Left ventricle myocardium inferior (tissue), 1 donor: ENCODE measurements at places on chromosomes 1 and 21.
A peak's percentile ranks its signal among the peaks of the same experiment; 100 is the strongest.

DNA sequence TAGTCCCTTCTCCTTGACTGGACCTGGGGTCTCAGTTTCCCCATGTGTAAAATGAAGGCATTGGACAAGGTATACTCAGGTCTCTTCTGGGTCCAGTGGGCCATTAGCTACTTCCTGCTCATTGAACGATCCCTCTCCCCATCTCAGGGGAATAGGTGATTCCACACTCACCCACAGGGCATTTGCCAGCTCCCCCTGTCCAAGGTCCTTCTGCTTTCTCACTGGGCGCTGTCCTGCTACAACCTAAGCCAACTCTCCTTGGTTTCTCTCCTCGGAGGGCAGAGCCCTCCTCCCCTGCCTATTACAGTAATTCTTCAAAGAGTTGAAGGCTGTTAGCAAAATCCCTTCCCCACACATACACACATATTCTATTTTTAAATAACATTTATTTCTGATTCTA, 16.6 kb downstream of the DISP3 start:
- DNase-seq, result no peak

DNA sequence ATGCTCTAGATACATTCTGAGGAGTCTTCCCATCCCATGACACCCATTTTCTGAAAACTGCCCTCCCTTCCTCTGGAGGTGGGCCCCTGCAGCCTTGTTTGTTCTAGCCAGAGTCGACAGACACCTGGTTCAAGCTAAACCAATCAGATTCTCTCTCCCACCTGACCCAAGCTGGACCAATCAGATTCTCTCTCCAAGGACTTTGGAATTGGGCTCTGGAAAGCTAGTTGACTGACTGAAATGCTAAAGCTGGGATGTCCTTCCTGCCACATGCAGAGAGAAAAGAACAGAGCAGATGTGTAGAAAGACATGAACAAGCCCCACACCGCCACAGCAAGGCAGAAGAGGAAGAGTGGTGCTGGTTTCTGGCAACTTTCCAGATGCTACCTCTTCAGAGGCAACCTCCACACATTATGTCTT, 24.6 kb downstream of the ASAP3 start:
- DNase-seq, result no peak

DNA sequence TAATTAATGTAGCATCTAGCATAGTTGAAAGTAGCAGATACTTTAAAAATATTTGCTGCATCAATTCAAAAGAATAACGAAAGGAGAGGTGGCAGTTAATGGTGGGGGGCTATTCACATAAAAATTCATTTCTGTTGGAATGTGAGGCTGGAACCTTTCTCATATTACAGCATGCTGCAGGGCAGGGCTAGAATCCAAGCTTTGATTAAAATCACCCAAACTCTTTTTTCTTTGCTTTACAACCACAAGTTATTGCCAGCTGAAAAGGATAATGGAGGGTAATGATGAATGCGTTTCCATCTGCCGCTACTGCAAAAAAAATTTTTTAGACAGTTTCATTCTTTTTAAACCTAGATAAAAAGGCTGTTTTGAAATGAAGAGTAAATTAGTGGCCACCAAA, 9.8 kb downstream of the DISP1 start:
- DNase-seq, result no peak

- DNase-seq, result no peak
Measured at GRCh38 chr1:10340930-10341590, 57.8 kb upstream of the PGD start.

DNA sequence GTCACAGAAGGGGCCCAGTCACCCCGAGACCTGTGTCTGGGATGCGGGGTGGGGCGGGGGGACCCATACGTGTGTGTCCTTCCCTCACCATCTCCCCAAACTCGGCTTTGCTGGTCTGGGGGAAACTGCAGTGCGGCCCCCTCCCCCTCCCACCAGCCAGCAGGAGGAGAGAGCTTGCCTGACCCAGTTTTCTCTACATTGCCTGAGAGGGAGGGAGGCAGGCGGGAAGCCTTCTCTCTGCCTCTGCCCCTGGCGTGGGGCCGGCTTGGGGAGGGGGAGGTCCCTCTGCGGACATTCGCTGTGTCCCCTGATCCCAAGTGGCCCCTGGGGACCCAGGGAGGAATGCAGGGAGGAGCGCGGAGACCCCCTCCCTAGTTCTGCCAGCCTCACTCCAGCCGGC, 3.9 kb downstream of the EPHA8 start:
- DNase-seq, result no peak

GRCh38 chr1:92399076-92399475, 87.6 kb downstream of the GFI1 start:
- DNase-seq, result no peak

GRCh38 chr1:199551967-199552565, 475.4 kb upstream of the NR5A2 start:
- DNase-seq, result no peak

- DNase-seq, result no peak
Measured at GRCh38 chr1:24656046-24656445, 12.9 kb downstream of the SRRM1 start.

- DNase-seq, result peak; percentile 80
Measured at GRCh38 chr21:17612565-17613241, at the start of gene BTG3. Gene BTG3, minus strand, starts transcription at chr21:17612901. Its CDS starts 3,757 bp downstream, at chr21:17609144.

DNA sequence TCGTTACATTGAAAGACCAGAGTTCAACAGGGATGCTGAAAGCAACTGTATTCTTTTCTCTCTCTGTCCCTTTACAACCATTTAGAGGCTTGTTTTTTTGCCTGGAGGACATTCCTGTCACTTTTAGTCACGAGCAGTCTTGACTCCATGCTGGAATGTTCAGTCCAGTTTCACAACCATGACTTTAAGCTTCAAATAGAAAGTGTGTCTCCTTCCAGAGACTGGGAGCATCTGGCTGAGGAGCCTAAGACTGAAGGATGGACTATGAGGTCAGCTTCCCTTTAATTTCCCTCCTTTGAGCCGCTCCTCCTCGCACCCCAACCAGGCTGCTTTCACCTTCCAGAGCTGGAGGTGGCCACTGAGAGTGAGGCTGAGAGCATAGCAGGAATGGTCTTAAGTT, 10.5 kb upstream of the RYR2 start:
- DNase-seq, result no peak

DNA sequence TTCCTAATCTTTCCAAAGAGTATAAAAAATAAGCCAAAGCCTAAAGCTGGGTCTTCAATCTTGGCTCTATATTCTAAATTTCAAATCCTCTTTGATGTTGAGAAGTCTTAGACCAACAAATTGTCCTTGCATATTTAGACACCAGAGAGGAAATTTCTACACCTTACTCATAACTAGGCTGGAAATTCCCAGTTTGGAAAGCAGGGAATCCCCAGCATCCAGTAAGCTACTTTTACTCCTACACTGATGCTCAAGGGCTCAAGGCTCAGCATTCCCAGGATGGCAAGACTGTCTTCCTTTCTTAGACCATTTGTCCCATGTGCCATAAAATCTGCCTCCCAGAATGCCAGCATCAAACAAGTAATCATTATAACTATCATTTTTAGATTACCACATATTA, 28.3 kb downstream of the PRDX6 start:
- no peak for DNase-seq

GRCh38 chr1:204567071-204567470, 50.9 kb downstream of the MDM4 start:
- no peak for DNase-seq

DNA sequence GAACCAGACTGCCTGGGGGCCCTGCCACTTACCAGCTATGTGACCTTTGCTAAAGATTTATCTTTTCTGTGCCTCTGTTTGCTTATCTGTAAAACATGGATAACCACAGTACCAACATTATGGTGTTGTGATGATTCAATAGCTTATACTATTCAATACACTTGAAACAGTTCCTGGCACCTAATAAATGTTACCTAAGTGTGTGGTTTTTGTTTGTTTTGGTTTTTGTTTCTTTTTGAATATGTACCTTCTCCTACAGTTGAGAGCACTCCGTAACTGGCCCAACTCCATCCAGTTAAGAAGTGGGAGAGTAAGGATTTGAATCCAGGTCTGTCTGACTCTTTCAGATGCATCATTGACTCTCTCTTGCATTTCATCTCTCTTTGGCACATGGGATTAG, 125.8 kb upstream of the C8B start:
- DNase-seq, result no peak

GRCh38 chr1:13662493-13662892, 37.5 kb upstream of the PRDM2 start:
- no peak for DNase-seq

- no peak for DNase-seq
Measured at GRCh38 chr1:6969106-6969505, 183.9 kb downstream of the CAMTA1 start.

DNA sequence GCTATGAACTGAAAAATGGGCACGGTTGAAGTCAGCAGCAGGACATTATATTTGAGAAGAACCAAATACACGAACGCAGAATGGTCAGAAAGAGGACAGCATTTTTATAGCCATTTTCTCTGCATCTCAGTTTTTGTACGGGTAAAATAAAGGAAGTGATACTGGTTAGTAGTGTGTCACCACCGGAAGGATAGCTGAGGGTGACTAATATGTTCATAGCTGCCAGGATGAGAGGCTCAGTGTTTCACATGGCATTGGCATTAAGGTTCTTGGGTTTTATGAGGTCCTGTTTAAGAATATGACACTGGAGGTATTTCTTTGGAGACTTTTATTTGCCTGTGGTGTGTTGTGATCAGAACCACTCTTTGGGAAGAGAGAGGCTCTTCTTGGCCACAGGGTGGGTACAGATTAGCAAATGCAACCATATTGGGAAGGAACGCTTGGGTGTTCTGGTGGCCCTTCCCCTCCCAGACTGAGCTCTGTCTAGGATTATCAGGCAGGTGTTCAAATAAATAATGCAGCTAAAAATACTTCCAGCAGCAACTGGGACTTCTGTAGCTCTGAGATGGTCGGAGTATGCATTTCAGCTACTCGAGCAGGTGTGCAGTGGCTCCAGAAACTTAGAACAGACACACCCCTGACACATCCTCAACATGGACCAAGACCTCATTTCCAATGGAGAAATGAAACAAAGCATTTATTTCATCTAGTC, 158.2 kb downstream of the PBX1 start:
- no peak for DNase-seq

- DNase-seq, result no peak
Measured at GRCh38 chr1:86461482-86461881, 7.2 kb upstream of the CLCA1 start.

GRCh38 chr1:21007876-21008275, 168.8 kb downstream of the EIF4G3 start:
- DNase-seq, result no peak

- DNase-seq, result no peak
Measured at GRCh38 chr1:38758820-38759219, 100.8 kb downstream of the RRAGC start.

DNA sequence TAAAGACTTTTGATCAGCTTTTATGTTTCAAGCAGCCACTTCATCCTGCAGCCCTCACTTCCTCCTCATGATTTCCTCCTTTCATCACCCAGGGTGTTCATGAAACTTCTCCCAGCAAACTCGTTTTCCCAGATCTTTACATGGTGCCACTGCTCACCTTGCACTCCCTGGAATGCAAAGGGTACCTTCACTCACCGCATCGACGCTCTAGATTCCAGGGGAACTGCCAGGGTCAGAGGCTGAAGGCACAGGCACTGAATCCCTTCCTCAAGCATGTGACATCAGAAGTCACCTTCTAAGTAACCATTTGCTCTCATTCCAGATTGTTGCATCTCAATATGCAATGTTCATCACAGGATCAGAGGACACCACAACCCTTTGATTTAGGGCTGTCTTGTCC, 82.8 kb downstream of the PRKAB2 start:
- DNase-seq, result no peak

DNA sequence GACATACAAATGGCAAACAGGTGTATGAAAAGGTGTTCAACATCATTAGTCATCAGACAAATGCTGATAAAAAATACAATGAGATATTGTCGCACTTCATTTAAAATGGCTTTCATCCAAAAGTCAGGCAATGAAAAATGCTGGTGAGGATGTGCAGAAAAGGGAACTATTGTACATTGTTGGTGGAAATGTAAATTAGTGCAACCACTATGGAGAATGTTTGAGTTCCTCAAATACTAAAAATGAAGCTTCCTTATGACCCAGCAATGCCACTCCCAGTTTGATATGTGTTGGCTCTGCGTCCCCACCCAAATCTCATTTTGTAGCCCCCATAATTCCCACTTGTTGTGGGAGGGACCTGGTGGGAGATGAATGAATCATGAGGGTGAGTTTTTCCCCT, 309.7 kb upstream of the ZRANB2 start:
- DNase-seq, result no peak

DNA sequence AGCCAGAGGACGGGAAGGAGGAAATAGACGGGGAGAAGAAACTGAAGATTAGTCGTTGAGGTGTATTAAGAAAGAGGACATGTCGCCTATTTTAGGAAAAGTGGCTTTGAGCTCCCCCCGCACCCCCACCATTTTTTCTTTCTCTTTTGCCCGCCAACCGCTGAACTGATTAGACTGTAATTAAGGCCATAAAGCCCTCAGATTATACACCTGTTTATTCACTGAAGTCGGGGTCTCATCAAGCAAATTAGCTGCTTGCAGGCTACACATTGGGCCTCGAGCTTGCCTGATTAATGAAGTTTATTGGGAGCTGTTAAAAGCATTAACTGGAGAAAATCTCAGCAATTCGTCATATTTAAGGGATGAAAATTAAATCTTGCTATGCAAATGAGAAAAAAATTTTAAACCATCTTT, 119.4 kb upstream of the RRP15 start:
- DNase-seq, result no peak

- DNase-seq, result peak; percentile 33
Measured at GRCh38 chr1:22024485-22025367, 23.3 kb downstream of the CELA3A start.

- no peak for DNase-seq
Measured at GRCh38 chr1:89918127-89918793, 76.7 kb upstream of the ZNF326 start.

GRCh38 chr1:46396441-46397398, 2.6 kb downstream of the FAAH start:
- no peak for DNase-seq

GRCh38 chr1:246169019-246169418, 338.1 kb downstream of the SMYD3 start:
- no peak for DNase-seq

DNA sequence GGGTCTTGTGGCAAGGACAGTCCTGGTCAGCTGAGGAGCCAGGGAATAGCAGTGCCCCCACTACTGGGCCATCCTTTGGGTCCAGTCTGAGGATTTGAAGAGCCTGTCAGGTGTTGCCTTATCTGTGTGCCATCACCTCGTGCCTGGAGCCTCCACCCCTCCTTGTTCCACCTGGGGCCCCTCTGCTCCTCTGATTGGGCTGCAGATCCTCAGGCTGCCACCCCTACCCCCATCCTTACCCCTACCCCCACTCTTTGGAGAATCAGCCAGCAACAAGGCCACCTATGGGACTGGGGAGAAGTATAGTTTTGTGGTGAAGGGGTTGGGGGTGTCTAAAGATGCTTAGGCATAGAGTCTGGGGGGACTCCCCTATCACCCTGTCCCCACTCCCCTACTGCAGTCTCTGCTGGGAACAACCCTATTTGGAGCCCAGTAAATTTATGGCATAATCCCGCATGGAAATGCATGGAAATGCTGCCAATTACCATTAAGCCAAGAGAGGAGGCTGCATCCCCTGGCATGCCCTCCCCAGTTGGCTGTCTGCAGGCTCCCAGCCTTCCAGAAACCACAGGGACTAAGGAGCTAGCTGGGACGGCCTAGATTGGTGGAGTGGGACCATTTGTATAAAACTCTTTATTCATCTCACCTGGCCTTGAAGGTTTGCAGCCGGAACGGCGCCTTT, 142.7 kb upstream of the CSF3R start:
- DNase-seq, result no peak

GRCh38 chr1:221030990-221031389, 151.7 kb downstream of the HLX start:
- DNase-seq, result no peak

GRCh38 chr1:61111084-61112004, 29.0 kb downstream of the NFIA start:
- no peak for DNase-seq

GRCh38 chr21:43903451-43904091, 38.5 kb downstream of the AGPAT3 start:
- peak; percentile 52 for DNase-seq
